ENCODE measurements at places on chromosomes 1 and 21. TPM values are rescaled to one million over a fixed set of nuclear protein-coding genes. Genes with fewer than 3 reads are reported as not detected.

The CR1 gene
- not detected for total RNA-seq

The GPR37L1 gene
- total RNA-seq, result not detected

The MACO1 gene
- 17.7 TPM for total RNA-seq

The NBL1 gene
- total RNA-seq, result 47.3 TPM

The SPRR2A gene
- total RNA-seq, result not detected

The UBE2U gene
- not detected for total RNA-seq

The GNAT2 gene
- not detected for total RNA-seq

All from endothelial cell of coronary artery (primary cell).